ENCODE measurements at places on chromosomes 4 and X. TPM values are rescaled to one million over a fixed set of nuclear protein-coding genes. Genes with fewer than 3 reads are reported as not detected.

PLXNB3 gene
- total RNA-seq = 0.48 TPM

RHOXF2B gene
- total RNA-seq = not detected

DNA sequence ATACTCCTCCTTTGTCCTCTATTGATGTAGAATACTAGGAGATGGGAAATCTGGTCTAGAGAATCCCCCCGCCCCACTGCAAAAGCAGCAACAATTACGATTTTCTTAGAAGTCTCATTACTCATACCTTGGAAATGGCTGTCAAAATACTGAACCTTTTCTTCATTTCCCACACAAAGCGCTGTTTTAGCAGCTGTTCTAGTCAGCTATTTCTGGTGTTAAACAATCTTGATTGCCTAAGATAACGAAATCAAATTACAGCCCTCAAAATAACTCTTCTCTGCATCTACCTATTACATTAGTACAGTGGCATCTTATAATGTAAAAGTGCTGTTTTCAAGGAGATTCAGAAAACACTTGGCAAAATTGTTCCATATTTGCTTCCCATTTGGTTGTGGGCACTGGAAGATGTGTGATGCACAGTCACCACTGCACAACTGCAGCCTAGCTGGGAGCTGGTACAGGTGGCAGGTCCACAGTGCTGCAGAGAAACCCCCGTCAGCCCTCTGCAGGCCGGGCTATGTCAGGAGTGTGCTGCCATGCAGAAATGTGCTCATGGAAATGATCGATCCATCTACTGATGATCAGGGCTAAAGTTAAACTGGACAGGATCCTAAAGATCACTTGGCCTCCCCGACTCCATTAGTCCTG, 50.4 kb downstream of the TBC1D9 start:
- DNase-seq = no peak

DNA sequence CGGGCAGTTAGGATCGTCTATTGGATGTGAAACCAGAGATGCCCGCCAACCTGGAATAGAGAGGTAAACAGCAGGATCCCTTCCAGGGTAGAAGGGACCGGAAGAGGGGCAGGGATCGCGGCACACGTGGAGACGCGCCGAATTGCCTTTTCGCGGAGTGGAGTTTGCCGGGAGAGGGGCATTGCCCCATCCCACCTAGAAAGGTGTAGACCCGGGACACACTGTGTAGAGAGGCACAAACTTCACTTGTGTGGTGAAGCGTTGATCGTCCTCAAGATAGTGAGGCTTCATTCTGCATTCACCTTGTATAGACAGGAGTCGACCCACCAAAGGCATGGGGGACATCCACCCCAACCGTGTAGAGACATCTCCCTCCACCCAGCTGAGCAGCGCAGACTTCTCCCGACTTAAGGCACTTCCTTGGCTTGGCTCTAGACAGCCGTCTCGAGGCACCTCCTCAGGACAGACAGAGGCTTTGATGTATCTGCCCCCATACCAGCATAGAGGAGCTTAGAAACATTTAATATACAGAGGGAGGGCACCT, 410 bp downstream of the GNL3L start:
- no peak for DNase-seq

DNA sequence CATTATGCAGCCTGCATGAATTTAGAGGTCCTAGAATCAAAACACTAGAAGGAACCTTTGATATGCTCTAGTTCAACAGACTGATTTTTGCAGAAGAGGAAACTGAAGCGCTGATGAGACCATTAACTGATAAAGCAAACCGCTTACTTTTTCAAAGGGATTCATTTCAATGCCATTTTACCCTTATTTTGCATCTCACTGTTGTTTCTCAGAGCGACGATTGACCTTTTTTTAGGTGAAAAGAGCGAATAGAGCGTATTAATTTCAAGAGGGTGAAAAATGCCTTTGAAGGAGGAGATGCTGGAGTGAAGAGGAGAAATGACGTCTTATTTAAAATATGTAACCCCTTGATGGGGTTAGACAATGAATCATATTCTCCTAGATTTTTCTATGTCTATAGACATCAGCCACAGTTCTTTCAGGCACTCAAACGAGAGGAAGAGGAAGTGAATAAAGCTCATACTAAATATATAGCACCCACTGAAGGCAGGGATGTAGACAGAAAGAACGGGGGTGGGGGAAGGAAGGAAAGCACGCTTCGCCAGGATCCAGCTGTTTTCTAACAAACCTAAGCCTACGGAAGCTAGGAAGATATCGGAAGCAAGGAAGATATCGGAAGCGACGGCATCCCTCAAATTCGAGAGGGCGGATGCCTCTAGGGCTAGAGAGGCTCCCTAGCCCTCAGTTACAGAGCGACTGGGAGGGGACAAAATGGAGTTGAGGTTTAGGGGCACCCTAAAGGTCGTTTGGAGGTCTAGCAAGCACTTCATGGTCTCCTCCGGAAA, 848 bp downstream of the ACSL4 start:
- no peak for DNase-seq

DNA sequence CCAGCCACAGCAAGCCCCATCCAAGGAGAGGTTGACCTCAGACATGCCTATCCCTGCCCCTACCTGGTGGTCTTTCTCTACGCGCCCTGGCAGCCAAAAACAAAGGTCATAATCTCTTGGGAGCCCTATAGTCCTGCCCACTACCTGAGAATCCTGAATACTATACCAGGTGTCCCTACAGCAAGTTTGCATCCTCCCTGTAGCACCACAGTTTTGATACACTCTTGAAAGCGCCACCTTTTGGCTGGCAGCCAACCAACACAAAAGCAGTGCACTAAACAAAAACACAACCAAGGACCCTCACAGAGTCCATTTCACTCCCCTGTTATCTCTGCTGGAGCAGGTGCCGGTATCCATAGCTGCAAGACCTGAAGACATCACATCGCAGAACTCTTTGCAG, 523.8 kb upstream of the CPEB2 start:
- DNase-seq = no peak

All from natural killer cell treated with Interleukin-12 subunit alpha and Interleukin-12 subunit beta and Interleukin-15 and Interleukin-18, amount 100 ng/mL, for 72 hours (primary cell).